B cell (primary cell): ENCODE measurements at places on chromosomes 3 and 15. TPM values are rescaled to one million over a fixed set of nuclear protein-coding genes. Genes with fewer than 3 reads are reported as not detected.
A peak's percentile ranks its signal among the peaks of the same experiment; 100 is the strongest.

DNA sequence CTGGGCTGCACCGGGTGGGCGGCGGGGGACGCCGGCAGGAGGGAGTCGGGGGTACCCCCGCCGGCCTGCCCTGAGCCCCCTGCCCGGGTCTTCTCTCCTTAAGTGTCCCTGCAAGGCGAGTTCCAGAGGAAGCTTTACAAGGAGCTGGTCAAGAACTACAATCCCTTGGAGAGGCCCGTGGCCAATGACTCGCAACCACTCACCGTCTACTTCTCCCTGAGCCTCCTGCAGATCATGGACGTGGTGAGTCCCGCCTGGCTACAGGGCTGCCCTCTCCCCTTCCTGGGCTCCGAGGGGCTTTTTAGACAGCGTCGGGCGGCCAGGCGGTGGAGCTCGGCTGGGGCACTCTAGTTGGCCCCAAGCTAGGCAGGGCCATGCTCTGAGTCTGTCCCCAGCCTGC is 480 bp downstream of the CHRNA7 start:
- no peaks in the 10 kb centered on the region for H3K36me3 ChIP-seq
- H3K27me3 ChIP-seq: no peaks in the 10 kb centered on the region
- H3K4me3 ChIP-seq: no peak overlapping the region
- H3K4me1 ChIP-seq: peaks cover 9% of the 10 kb centered on the region

GRCh38 chr15:92655178-92655995 is at the start of gene FAM174B:
FAM174B (minus strand) TSS chr15:92655775.
- peaks cover 3% of the 10 kb centered on the region for H3K27me3 ChIP-seq
- H3K36me3 ChIP-seq: no peaks in the 10 kb centered on the region
- DNase-seq: no peak

Gene ALDH1L1
- total RNA-seq: not detected in 2 replicates

DNA sequence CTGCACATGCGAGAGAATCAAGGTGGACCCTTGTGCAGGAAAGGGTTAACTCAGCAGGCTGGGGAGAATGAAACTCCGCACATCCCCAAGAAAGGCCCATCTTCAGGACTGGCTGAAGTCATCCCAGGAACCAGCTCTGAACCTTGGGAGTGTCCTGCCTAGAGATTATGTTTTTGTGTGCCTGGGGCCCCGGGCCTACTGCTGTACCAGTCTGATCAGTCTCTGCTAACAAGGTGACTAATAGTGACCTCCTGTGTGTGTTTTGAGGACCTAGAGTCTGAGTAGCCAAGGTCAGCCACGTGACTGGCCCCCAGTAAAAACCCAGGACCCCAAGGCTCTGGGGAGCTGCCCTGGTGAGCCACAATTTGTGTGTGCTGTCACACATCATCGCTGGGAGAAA is 58.2 kb downstream of the CYFIP1 start:
- no peaks in the 10 kb centered on the region for H3K4me1 ChIP-seq
- no peaks in the 10 kb centered on the region for H3K27me3 ChIP-seq
- H3K27ac ChIP-seq: no peak overlapping the region
- no peaks in the 10 kb centered on the region for H3K36me3 ChIP-seq

DNA sequence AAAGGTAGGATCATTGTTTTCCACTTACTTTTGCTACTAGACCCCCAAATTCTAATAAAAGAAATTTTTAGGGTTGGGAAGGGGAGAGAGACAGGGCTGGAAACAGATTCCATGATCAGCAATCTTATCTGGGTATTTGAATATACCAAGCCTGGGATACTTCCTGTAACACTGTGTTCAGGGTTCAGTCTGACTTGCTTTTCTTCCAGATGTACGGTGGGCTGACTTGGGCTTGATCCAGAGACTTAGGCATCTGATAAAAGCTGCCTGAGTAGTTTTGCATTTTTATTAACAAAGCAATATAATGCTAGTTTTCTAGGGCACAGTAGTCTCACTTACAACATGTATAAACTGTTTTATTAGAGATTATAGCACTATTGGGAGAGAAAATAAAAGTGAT is 49.2 kb downstream of the KCNMB2 start:
- H3K36me3 ChIP-seq: no peaks in the 10 kb centered on the region
- H3K4me3 ChIP-seq: no peak overlapping the region
- no peaks in the 10 kb centered on the region for H3K27me3 ChIP-seq
- no peak overlapping the region for H3K27ac ChIP-seq

- peaks cover 84% of the 10 kb centered on the region for H3K27me3 ChIP-seq
- no peaks in the 10 kb centered on the region for H3K36me3 ChIP-seq
- no peak for DNase-seq
- no peak overlapping the region for H3K4me3 ChIP-seq
- H3K4me1 ChIP-seq: peaks cover 34% of the 10 kb centered on the region
Measured at GRCh38 chr15:89377024-89377841, 42.6 kb upstream of the POLG start.

GRCh38 chr3:38823186-38823585 is 7.2 kb upstream of the SCN10A start:
- no peak for DNase-seq
- H3K4me1 ChIP-seq: no peaks in the 10 kb centered on the region
- no peak overlapping the region for H3K27ac ChIP-seq
- H3K36me3 ChIP-seq: no peaks in the 10 kb centered on the region

Gene EPHB1
- 0.87 TPM in 1 of 2 replicates, not detected in the other for total RNA-seq

DNA sequence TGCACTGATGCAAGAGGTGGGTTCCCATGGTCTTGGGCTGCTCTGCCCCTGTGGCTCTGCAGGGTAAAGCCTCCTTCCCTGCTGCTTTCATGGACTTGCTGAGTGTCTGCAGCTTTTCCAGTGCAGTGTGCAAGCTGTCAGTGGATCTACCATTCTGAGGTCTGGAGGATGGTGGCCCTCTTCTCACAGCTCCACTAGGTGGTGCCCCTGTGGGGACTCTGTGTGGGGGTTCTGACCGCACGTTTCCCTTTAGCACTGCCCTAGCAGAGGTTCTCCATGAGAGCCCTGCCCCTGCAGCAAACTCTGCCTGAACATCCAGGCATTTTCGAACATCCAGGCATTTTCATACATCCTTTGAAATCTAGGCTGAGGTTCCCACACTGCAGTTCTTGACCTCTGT is 329.8 kb upstream of the NAALADL2 start:
- H3K36me3 ChIP-seq: no peaks in the 10 kb centered on the region
- no peaks in the 10 kb centered on the region for H3K27me3 ChIP-seq

Gene HLTF
- total RNA-seq: 19.1 and 22.9 TPM in 2 replicates

Gene FGF7
- 0.10 and 0.12 TPM in 2 replicates for total RNA-seq

Gene CCDC80
- total RNA-seq: not detected in 2 replicates

DNA sequence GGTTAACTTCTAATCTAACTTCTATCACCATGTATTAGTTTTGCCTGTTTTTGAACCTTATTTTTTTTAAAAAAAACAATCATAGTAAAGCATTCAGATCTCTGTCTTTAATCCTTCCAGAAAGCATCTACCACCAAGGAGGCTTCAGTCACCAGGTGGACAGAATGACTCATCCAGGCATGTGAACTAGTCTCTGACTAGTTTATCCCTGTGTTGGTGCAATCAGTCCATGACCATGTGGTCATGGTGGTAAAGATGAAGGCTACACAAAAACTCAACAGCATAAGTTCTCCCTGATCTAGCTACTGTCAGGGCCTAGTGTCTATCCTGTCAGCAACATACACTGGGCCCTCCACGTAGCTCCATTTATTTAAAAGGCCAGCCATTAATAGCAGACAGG is 750.6 kb downstream of the AGBL1 start:
- H3K27ac ChIP-seq: no peak overlapping the region
- no peak overlapping the region for H3K4me3 ChIP-seq
- no peaks in the 10 kb centered on the region for H3K36me3 ChIP-seq
- no peaks in the 10 kb centered on the region for H3K4me1 ChIP-seq

DNA sequence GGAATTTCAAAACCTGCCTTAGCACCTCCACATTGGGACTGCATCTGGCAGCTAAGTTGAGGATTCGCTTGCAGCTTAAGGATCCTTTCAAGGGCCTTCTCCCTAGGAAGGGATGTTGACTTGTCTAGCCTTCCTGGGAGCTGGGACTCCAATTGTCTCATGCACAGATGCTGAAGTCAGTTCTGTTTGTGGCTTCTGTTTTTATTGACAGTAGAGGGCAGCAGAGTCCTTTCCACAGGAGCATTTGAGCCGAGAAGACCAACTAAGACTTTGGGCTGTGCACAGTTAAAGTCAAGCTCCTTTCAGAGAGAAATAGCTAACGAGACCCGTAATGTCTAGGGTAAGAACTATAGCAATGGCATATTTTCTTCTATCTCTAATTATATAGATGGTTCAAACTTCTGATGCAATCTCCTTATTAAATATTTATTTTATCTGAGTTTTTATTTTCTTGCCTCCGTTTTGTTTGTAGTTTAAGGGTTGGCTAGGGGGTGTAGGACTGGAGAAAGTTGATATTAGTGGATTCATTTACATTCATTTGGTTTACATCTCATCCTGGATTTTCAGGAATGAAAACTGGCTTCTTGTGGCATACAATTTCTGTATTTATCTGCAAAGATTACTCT is 59.7 kb upstream of the KBTBD8 start:
- no peaks in the 10 kb centered on the region for H3K36me3 ChIP-seq
- peaks cover 3% of the 10 kb centered on the region for H3K27me3 ChIP-seq
- peak; percentile 63 for DNase-seq

Gene FETUB
- not detected in 2 replicates for total RNA-seq

GRCh38 chr3:58564456-58565160 is 12.6 kb downstream of the FAM107A start:
- H3K27ac ChIP-seq: no peak overlapping the region
- no peak for DNase-seq
- no peak overlapping the region for H3K4me3 ChIP-seq
- H3K4me1 ChIP-seq: peaks cover 6% of the 10 kb centered on the region

- DNase-seq: no peak
- H3K4me3 ChIP-seq: no peak overlapping the region
- H3K4me1 ChIP-seq: no peaks in the 10 kb centered on the region
- no peak overlapping the region for H3K27ac ChIP-seq
- no peaks in the 10 kb centered on the region for H3K27me3 ChIP-seq
- H3K36me3 ChIP-seq: no peaks in the 10 kb centered on the region
Measured at GRCh38 chr15:62730825-62731224, 311.7 kb upstream of the TPM1 start.

Gene CLDN11
- total RNA-seq: 0.36 and 0.52 TPM in 2 replicates

Gene CNBP
- 294 and 304 TPM in 2 replicates for total RNA-seq

GRCh38 chr3:15977090-15977489 is 179.3 kb upstream of the ANKRD28 start:
- DNase-seq: no peak
- H3K27me3 ChIP-seq: no peaks in the 10 kb centered on the region
- H3K27ac ChIP-seq: no peak overlapping the region
- H3K36me3 ChIP-seq: no peaks in the 10 kb centered on the region
- H3K4me3 ChIP-seq: no peak overlapping the region

GRCh38 chr3:4251412-4251811 is 51.8 kb upstream of the SETMAR start:
- no peaks in the 10 kb centered on the region for H3K36me3 ChIP-seq
- no peaks in the 10 kb centered on the region for H3K27me3 ChIP-seq
- H3K4me3 ChIP-seq: no peak overlapping the region
- H3K4me1 ChIP-seq: no peaks in the 10 kb centered on the region

GRCh38 chr15:88512601-88513000 is 33.9 kb downstream of the DET1 start:
- H3K4me3 ChIP-seq: no peak overlapping the region
- H3K36me3 ChIP-seq: peaks cover 37% of the 10 kb centered on the region
- no peaks in the 10 kb centered on the region for H3K4me1 ChIP-seq

DNA sequence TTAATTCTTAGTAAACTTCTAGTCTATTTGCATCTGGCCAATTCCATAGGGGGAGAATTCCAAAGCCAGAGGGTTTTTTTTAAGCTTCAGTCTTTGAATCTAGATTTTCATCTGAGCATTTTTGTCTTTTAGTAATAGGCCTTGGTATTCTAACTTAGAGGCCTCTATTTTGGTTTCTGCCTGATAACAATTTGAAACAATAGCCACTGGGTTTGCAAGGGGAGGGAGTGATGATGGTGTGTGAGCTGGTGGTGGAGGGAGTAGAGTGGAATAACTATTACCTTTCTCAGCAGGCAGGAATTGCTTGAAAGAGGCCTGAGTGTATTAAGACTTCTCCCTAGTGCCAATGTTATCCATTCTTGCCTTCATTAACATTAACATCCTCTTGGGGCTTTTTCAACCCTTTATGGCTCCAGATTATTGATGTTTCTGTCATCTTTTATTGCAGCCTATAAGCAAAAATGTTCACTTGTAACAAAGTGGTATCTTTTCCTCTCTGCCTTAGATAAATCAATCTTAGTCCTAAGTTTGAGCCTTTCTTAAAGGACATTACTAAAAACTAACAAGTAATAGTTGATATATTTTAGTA is 26.5 kb upstream of the TCF12 start:
- H3K4me3 ChIP-seq: no peak overlapping the region
- DNase-seq: no peak
- no peaks in the 10 kb centered on the region for H3K27me3 ChIP-seq
- H3K27ac ChIP-seq: no peak overlapping the region

DNA sequence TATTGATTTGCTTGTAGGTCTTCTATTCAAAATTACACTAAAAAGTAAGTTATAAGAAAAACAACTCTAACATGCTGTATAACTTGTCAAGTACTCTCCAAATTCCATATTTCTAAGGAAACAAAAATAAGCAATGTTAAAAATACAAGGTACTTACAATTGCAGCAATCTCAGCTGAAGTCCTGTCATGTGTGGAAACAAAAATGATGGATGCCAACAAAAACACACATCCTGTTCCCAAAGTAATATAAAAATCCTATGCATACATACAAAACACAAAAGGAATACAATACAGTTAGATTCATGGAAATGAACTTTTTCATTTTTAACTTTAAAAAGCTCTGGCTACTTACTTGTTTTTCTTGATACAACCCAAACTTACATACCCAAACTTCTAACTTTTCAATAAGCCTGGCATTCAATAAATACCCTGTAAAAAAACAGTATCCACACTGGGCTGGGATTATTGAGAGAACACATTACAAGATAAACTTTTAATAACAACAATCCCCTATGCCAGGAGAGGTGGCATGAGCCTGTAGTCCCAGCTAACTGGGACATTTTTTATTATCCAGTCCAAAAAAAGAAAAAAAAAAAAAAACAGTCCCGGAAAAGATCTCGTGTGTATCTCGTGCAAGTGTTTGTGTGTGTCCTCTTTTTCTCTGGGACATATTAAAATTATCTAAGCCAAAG is 14.7 kb downstream of the CMTM6 start:
- no peak overlapping the region for H3K27ac ChIP-seq
- H3K36me3 ChIP-seq: peaks cover 18% of the 10 kb centered on the region
- no peak for DNase-seq
- no peak overlapping the region for H3K4me3 ChIP-seq
- H3K27me3 ChIP-seq: no peaks in the 10 kb centered on the region

DNA sequence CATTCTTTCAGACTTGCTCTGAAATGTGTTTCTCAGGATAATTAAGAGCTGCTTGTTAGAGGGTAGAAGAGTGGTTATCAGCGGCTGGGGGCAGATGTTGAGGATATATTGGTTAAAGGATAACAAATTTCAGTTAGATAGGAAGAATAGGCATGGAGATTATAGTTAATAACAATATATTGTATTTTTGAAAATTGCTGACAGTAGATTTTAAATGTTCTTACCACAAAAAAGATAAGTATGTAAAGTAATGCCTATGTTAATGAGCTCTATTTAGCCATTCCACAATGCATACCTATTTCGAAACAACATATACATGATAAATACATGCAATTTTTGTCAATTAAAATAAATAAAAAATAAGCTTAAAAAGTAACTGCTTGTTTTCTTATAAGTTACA is 123.3 kb downstream of the SERPINI1 start:
- H3K4me1 ChIP-seq: peaks cover 28% of the 10 kb centered on the region
- DNase-seq: no peak
- H3K27me3 ChIP-seq: no peaks in the 10 kb centered on the region
- H3K4me3 ChIP-seq: no peak overlapping the region
- no peaks in the 10 kb centered on the region for H3K36me3 ChIP-seq
- H3K27ac ChIP-seq: no peak overlapping the region

Gene ARID3B
- total RNA-seq: 30.9 and 31.0 TPM in 2 replicates

GRCh38 chr3:132606085-132606484 is 9.0 kb downstream of the ACKR4 start:
- no peak for DNase-seq
- no peaks in the 10 kb centered on the region for H3K27me3 ChIP-seq
- no peak overlapping the region for H3K27ac ChIP-seq
- H3K4me1 ChIP-seq: no peaks in the 10 kb centered on the region
